Activated CD4-positive, alpha-beta memory T cell treated with anti-CD3 and anti-CD28 coated beads, Interleukin-2, amount 10 ng/mL, durations not matched to agents 7 days and 5 days (primary cell): ENCODE measurements at places on chromosomes 7 and 10.

DNA sequence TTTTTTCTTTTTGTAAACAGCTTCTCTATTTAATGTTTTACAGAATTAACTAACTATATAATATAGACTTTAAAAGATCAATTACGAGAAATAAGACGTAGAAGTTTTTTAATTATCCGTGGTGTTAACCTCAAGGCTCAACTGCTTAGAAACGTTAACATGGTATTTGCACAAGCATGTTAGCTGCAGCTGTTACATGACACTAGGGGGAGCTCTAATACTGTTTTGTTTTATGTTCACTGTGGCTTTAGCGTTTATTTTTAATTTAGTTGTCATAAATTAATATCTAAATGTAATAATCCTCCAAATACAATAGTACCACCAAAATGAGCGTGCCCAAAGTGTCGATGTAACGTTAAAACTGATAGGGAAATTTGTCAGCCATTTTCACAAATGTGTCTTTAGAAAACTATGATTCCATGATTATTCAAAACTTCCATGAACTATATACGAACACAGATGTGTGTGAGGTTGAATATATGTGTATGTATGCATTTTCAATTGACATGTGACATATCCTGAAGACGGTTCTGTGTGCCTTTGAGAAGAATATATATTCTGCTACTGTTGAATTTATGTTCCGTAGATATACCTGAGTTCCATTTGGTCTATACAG is 828.8 kb upstream of the MBL2 start:
- no peak for DNase-seq
- no peak overlapping the region for H3K4me3 ChIP-seq
- no peaks in the 10 kb centered on the region for H3K36me3 ChIP-seq
- no peaks in the 10 kb centered on the region for H3K27me3 ChIP-seq
- H3K27ac ChIP-seq: no peak overlapping the region
- H3K4me1 ChIP-seq: no peaks in the 10 kb centered on the region

DNA sequence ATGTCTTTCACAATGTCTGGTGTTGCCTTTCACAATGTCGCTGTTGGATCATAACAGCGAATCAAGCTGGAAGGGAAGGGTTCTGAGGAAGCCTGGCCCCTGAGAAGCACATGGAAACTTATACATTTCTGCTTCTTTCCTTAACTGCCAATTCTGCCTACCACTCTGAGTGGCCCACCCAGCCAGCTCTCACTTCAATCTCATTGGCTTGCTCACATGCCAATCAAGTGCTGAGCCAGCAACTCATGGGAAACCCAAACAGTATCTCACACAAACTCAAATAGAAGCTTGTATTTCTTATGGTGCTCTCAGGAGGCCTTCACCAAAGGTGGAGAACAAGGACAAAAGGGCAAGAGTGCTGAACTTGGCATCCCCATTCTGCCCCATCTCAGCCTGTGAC is 117.4 kb upstream of the GPR26 start:
- no peak overlapping the region for H3K4me3 ChIP-seq
- H3K36me3 ChIP-seq: no peaks in the 10 kb centered on the region
- H3K27ac ChIP-seq: no peak overlapping the region
- no peak for DNase-seq

DNA sequence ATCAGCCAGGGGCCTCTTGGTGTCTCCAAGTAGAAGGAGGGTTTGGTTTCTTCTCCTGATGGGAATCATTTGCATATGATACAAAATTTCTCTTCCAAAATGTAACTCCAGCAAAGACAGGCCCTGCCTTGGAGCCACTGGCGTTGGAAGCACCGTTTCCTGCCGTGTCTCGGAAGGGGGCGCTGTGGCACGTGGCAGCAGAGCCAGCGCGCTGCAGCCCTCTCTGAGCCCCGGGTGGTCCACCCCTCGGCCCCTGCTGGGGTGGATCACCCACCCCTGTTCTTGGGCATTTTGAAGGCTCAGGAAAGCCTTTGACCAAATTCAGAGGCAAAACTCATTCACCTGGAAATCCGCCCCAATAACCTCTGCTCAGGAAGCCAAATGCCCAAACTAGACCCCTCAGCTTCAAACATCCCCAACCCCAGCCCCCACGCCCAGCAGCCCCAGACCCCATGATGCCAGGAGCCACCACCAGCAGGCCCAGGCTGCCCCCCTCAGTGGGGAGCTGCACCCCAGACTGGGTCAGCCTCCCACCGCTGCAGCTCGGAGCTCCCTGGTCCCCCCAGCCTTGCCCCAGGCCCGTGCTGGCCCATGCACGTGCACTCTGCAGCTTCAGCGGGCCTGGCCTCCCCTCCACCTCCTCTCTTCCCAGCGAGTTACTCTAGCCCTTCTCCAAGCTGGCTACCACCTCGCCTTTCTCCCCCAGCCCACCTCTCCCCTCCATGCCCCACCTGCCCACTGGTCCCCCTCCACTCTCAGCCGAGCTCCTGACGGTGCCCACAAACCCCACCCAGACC is 29.5 kb upstream of the ELFN1 start:
- H3K36me3 ChIP-seq: no peaks in the 10 kb centered on the region
- H3K4me3 ChIP-seq: no peak overlapping the region
- no peak for DNase-seq
- H3K27me3 ChIP-seq: no peaks in the 10 kb centered on the region
- no peak overlapping the region for H3K27ac ChIP-seq

DNA sequence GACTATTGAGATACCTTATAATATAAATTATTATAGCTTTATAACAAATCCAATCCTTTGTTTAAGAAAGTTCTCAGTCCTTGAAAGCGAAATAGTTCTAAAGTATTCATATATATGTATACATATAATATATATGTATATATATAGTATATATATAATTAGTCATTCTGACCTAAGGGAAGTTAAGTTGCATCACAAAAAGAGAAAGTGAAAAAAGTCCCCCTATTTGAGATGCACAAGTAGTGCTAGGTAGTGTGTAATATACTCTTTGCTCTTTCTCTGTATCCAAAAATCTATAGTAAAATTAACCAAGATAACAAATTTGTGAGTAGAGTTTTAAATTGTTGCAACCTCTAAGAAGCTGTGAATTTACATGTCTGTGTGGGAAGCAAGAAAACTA is 13.3 kb upstream of the IFIT1B start:
- no peaks in the 10 kb centered on the region for H3K36me3 ChIP-seq
- DNase-seq: no peak
- H3K27me3 ChIP-seq: peaks cover 11% of the 10 kb centered on the region
- H3K4me3 ChIP-seq: no peak overlapping the region
- H3K27ac ChIP-seq: no peak overlapping the region
